Cardiac fibroblast (primary cell): ENCODE measurements at places on chromosomes 16 and 17.

DNA sequence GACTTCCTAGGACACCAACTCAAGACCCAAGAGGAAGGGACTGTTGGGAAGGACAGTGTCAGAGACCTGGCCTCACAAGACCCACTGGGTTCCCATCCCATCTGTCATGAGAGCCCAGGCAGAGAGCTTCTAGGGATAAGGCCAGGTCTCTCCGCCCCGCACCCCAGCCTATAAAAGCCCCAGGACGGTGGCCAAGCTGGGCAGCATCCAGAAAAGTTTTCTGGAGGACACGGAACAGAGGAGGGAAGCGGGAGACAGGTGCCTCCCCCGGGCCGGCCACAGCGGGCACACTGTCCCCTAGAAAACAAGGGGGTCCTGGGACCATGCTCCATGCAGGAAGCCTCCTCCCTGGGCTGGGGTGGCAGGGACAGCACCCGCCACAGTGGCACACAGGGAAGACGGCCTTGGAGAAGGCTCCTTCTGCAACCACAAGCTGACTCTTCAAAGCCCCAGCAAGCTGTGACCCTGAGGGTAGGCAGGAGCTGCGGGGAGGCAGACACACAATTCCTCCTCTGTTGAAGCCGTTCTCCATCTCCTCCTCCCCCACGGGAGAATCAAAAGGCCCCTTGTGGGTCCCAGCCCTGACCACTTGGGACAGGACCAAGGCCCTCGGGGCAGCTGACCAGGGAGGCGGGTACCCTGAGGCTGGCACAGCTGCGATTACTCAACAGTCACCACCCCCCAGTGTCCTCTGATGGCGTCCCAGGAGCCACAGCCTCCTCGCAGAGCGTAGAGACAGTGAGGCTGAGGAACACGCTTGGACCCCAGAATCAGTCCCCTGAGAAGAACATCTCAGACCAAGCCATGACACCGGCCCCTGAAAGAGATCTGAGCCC, 26.1 kb downstream of the TRPV3 start:
- DNase-seq: no peak

GRCh38 chr16:4800290-4801041, 2.0 kb downstream of the ROGDI start:
- DNase-seq: no peak

GRCh38 chr16:86018487-86018886, 119.5 kb downstream of the IRF8 start:
- DNase-seq: peak; percentile 27

DNA sequence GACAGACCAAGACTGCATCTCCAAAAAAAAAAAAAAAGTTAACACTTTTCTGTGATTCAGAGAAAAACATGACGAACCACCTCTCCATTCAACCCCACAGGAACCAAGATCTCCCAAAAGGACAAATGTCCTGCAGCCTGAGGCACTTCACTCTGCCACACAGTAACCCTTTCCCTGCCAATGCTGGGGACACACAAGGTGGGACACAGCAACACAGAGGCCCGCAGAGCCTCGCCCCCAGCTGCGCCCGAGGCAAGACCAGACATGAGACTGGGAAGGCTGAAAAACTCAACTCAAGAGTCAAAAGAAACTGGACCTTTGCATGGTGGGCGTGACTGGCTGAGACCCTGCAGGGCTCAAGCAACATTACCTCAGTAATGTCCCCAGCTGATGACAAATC, 34.0 kb downstream of the FANCA start:
- DNase-seq: no peak

GRCh38 chr17:51445946-51446345, 185.6 kb downstream of the UTP18 start:
- DNase-seq: no peak

- DNase-seq: peak; percentile 89
These were observed 7.2 kb upstream of the USP10 start for GRCh38 chr16:84692451-84693214.

DNA sequence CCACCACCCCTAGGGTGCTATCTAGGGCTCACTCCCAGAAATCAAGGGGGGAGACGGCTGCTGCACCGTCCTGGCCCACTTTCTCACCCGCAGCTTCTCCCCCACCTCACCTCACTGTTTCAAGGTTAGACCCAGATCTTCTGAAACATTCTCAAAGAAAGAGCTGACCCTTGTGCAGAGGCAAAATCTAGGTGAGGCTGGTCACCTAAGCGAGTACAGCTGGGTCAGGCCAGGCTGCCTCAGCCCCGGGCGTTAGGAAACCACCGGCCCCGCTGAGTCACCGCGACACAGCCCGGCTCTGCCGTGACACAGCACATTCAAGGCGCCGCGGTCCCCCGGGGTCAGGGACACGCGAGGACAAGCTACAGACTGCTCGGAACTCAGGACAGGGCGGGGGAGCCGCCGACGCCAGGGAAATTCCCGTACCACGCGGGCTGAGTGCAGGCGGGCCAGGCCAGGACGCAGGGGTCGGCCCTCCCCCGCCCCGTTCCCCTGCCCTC, 27.1 kb downstream of the GNPTG start:
- DNase-seq: peak; percentile 64

GRCh38 chr17:21275047-21275578, 9.4 kb upstream of the MAP2K3 start:
- no peak for DNase-seq

DNA sequence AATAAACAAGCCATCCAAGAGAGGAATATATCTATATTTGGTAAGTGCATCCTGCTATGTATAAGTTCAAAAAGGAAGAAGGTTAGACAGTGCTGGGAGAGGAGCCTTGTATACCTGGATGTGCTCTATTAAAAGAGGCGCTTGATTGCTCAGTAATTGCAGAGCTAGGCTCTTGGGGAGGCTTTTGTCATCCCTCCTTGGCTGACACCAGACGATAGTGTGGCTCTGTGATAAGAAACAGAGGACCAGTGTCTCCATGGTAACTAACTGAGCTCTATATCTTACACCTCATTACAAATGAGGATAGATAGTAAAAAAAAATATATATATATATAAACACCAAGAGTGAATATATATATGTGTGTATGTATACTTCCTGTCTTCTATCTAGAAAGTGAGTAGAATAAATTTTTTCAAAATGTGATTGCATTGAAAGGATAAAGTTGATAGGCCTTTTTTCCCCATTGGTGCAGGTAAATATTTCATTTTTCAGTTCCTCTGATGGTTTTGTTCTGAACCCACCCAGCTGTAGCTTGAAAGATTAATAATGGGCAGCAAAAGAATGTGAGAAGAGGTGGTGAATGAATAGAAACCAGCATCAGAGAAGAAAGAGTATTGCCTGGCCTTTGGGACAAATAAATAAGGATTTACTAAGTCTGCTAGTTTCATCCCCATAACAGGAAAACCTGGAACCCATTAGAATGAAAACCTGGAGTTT, 303.7 kb downstream of the ZFHX3 start:
- no peak for DNase-seq

- DNase-seq: no peak
These were observed 4.6 kb upstream of the RBFOX3 start for GRCh38 chr17:79615446-79615845.

- DNase-seq: no peak
These were observed 1.6 kb upstream of the GLP2R start for GRCh38 chr17:9824094-9824493.

GRCh38 chr17:493666-494065, 141.1 kb upstream of the RPH3AL start:
- no peak for DNase-seq

- no peak for DNase-seq
These were observed 914 bp downstream of the MT1B start for GRCh38 chr16:56652600-56652999.

GRCh38 chr16:50902457-50902856, 160.6 kb downstream of the CYLD start:
- DNase-seq: no peak

DNA sequence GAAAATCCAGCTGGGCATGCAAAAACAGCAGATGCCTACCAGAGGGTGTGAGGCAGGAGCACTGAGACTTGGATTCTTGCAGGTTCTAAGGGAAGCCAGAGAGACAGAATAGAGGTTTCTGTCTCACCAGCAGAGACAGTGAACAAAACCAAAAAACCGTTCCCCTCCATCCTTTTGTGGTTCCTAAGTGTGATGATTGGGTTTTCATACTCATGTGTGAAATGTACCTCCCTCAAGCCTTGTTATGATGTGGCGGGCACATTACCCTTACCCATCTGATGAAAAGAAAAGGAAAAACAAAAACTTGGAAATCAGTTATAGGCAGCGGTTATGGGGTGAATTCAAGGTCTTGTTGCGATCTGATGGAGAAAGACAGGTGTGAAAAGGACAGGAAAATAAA, 172.6 kb upstream of the CDH13 start:
- no peak for DNase-seq

GRCh38 chr17:17320188-17320910, 17.2 kb downstream of the NT5M start:
- DNase-seq: no peak

DNA sequence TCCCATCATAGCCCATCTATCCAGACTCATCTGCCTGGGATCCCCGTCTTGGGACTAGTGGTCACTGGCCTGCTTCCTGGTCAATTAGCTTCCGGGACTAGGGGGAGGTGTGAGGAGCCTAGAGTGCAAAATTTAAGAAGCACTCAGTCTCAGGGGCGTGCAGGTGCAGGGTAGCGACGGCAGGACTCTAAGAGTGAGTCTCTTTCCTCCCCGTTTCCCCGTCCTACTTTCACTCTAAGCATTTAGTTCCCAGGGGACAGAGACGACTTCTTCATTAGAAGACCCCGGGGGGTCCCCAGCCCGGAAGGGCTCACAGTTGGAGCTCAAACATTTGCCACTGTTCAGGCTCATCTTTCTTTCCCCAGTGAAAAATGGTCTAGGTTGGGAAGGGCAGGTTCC, 677 bp upstream of the ZNHIT3 start:
- no peak for DNase-seq

- no peak for DNase-seq
These were observed 61.7 kb upstream of the CLEC18A start for GRCh38 chr16:69889295-69889964.

- peak; percentile 54 for DNase-seq
These were observed 62.2 kb downstream of the UTP18 start for GRCh38 chr17:51322390-51323029.

DNA sequence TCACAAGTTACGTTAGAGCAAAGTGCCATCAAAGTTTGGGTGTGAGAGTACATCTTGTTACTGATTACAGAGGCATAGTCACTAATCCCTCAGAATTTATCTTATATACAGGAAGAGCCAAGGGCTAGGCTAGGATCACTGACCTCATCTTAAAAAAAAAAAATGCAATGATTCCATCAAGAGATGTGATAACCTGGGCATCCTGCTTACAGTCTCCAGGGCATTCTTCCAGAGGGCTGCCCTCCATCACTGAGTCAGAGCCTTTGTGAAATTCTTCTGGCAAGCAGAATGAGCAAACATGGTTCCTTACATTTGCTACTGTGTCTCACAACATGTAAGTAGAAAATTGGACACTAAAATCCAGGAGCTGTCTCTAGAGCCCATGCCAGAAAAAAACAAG, 410.6 kb downstream of the ZFHX3 start:
- peak; percentile 79 for DNase-seq

- DNase-seq: no peak
These were observed 275.2 kb upstream of the RBFOX1 start for GRCh38 chr16:7057458-7057857.

- no peak for DNase-seq
These were observed 62.5 kb upstream of the TOB1 start for GRCh38 chr17:50928646-50929045.

DNA sequence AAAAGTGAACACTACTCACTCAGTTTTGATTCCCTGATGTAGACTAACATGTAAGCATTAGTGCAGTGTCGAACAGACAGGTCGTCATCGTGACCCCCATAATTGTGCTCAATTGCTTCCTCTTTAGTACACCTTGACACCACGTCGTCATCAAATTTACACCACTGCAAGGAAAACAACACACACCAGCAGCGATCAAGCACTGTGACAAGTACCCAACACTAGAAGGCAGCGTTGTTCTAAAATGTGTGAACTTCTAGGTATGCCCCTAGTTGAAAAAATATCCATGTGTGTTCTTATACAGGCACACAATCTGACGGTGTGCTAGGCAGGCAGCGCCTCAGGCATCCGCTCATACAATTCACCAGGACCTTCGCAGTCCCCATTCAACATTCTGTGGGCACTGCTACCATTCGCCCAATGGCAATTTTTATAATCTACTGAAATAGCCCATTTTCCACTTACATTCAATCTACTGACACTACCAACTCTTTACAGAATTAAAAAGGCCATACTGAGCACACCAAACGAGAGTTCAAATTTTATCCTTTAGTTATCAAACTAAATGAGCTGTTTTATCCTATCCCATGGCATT, 23.1 kb downstream of the LITAFD start:
- DNase-seq: peak; percentile 51

DNA sequence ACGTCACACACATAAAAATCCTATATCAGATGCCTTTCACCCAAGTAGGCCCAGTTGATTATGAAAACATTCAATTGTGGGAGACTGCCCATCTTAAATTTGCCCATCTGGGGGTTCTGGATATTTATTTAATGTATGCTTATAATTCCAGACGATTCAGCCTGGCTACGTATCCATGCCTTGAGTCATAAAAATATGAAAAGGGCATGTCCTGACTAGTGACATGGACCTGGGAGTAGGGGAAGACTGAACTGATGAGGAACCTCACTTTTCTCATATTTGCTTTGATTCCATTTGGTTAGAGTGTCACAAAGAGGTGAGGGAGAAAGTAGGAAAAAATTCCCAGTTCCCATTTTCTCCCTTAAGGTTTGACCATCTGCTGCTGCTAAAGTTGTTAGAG, 122.5 kb upstream of the GNAO1 start:
- no peak for DNase-seq

GRCh38 chr17:28763804-28764266, 20.0 kb downstream of the TRAF4 start:
- DNase-seq: peak; percentile 86

- DNase-seq: no peak
These were observed 966 bp downstream of the MIEN1 start for GRCh38 chr17:39729280-39729851.

- DNase-seq: no peak
These were observed 22.8 kb downstream of the ENGASE start for GRCh38 chr17:79097226-79098055.

DNA sequence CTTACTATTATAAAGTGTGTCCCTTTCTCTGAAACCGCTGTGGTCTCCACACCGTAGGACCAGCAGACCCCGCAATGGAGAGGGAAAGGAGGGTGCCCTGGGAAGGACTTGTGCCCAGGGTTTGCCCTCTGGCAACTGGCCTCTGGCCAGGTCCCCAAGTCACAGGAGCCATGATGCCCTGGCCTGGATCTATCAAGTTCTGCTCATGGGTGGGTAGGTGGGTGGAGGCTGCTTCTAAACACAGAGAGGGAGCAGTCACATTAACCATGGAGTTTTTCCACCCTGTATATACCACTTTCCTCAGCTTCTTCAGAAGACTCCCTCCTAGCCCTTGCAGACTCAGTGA, 9.4 kb upstream of the NEUROD2 start:
- no peak for DNase-seq
